ENCODE measurements at places on chromosomes 1 and 21.

- peak; percentile 31 for DNase-seq
Observed at GRCh38 chr1:28199328-28200233, 23.1 kb upstream of the PTAFR start.

- DNase-seq: no peak
Observed at GRCh38 chr1:200364091-200364759, 45.6 kb downstream of the ZNF281 start.

GRCh38 chr21:41489329-41489728, 18.6 kb downstream of the TMPRSS2 start:
- no peak for DNase-seq

- DNase-seq: no peak
Observed at GRCh38 chr1:182563095-182563494, 26.0 kb downstream of the RNASEL start.

DNA sequence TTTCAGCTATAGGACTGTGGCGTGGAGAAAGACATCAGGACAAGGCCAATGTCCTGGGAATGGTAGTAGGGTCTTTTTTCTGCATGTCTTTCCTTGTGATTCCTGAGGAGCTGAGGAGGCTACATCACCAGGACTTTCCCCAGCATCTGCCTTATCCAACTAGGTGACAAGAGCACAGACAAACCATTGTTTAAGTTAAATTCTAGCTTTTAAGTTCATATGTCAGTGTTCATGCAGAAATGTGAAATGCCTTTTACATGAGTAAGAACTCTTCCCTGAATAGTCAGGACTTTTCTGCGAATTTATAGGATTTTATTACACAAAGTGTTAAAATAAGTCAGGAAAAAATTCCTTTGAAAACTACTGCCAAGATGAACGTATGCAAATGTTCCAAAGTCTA, 154.2 kb downstream of the PTGER3 start:
- DNase-seq: no peak

GRCh38 chr1:188432427-188432826, 1603.7 kb downstream of the PLA2G4A start:
- DNase-seq: no peak

GRCh38 chr1:113392541-113393128, 2.3 kb downstream of the MAGI3 start:
- DNase-seq: no peak

GRCh38 chr1:32639489-32640075, 10.8 kb downstream of the ZBTB8OS start:
- no peak for DNase-seq

DNA sequence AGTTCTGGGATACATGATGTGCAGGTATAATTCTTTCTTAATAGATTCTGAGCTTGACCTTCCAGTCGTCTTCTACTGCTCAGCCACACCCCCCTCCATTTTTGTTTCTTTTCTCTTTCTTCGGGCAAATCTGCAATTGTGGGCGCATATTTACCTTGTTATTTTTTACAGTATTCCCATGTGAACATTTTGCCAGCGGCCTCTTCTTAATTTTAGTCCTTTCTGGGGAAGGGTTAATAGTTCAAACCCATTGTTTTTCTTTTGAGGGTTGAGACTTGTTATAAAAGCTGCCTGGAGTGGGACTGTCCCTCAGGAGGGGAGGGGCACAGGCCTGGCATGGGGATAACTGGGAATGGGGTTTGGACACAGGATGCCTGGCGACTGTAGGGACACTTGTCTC, 40.3 kb downstream of the PBX1 start:
- no peak for DNase-seq

DNA sequence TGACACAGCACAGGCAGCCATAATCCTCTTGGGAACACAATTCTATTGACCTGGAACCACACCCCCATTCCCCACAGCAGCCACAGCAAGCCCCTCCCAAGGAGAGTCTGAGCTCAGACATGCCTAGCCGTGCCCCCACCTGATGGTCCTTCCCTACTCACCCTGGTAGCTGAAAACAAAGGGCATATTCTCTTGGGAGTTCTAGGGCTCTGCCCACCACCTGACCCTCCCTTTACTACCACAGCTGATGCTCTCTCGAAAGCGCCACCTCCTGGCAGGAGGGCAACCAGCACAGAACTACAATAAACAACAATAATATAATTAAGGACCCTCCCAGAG, 184.8 kb upstream of the COA6 start:
- no peak for DNase-seq

GRCh38 chr1:64530969-64531692, 61.2 kb downstream of the CACHD1 start:
- DNase-seq: no peak

Data from large intestine (tissue), 12 donors.